ENCODE measurements at places on chromosomes 16 and 17. TPM values are rescaled to one million over a fixed set of nuclear protein-coding genes. Genes with fewer than 3 reads are reported as not detected.

GRCh38 chr17:8284126-8284525, 4.3 kb upstream of the RANGRF start:
- no peak for DNase-seq

DNA sequence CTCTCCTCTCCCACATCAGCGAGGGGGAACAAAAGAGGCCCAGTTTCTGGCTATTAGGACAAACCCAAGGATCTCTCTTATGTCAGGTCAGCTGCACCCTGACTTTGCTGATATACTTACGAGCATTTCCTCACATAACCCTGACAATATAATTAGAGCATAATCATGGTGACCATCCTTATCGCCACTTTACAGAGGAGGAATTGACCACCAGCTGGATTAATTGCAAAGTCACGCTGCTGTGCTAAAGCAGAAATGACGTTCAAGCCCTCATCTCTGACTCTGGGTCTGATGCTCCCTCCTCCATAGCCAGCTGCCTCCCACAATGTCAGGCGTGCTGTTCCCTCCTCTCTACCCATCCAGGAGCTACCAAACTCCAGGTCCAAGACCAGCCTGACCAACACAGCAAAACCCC, 42.6 kb downstream of the TRARG1 start:
- DNase-seq: no peak

DNA sequence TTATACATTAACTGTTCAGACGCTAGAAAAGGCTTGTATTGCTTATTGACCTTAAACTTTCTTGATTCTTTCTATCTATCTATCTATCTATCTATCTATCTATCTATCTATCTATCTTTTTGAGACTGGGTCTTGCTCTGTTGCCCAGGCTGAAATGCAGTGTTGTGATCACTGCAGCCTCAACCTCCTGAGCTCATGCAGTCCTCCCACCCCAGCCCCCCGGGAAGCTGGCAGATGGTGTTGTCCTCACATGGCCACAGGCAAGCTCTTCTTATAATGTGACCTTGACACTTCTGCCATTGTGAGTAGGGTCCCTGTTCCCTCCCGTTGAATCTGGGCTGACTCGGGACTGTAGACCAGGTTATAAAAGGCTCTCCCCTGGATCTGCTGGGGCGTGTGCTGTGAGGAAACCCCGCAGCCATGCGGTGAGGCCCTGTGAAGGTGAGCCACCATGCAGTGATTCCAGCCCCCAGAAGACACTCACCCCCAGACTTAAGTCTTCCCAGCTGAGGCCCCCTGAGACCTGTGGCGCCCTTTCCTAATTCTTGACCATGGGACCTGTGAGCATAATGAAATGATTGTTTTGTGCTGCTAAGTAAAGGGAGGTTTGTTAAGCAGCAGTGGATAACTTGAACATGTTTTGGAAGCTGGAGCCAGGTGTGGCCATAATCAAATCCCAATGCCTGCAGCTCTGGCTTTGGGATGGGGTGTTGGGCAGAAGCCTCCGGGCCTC, 54.3 kb downstream of the RPTOR start:
- no peak for DNase-seq

ASIC2 gene
- total RNA-seq: 0.21 TPM

DNA sequence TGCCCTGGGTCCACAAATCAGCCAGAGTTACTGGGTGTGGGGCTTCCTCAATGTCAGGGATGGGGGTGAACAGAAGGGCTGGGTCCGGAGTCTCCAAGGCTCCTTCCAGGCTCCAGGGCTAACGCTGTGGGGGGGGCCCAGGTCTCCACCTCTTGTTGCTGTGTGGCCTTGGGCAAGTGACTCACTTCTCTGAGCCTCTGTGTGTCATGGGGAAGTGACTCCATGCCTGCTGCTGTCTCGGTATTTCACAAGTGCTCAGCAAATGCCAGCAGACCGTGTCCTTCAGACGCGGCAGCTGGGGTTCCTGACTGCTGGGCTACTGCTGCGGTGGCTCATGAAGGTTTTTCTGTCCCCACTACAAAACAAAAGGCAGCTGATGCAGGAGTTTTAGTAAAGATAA, 26.6 kb downstream of the JPH3 start:
- no peak for DNase-seq

DNA sequence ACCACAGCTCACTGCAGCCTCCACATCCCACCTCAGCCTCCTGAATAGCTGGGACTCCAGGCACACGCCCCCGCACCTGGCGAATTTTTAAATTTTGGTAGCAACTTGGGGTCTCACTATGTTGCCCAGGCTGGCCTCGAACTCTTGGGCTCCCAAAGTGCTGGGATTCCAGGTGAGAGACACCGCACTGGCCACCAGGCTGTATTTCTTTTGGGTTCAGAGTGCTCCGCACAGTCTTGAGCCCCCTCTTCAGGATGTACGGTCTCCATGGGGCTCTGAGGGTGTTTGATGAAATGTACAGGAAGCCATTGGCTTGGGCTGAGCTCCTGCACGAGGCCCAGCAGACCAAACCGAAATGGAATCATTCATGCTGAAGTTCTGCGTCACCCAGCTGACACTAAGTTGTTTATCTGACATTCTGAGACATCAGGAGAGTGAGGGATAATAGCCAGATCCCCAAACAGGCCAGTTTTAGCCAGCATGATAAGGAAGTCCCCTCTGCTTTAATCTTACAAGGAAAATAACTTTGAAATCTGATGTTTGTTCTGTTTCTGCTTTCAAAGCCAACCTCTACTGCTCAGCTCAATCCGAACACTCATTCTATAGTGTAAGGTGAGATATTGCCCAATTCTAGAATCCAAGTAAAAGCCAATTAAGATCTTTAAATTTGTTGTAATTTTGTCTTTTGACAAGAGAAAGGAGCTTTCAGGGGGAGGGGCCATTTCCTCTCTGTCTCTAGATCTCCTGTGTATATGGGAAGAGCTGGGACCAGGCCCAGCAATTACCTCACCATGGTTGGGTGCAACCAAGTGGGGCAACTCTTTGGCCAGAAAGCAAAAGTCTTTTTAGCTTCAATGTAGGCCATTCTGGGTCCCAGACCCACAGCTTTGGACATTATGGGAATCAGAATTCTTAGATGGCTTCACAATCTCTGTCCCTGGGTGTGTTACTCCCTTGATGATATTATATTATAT, 23.7 kb downstream of the GPR142 start:
- no peak for DNase-seq

DNA sequence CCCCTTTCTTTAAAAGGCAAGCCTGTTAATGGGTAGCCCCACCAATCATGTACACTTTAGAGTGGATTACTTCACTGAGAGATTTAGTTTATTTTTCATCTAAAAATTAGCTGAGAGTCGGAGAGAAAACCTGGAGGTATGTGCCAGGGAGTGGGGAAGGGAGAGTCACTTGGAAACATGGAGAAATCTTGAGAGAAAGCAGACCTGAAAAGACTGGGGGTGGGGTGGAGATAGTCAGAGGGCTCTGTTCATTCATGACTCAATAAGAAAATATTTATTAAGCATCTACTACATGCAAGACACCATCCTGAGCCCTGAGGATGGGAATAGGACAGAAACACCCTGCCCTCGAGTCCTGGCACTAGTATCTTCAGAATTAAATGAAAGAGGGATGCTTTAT, 27.4 kb upstream of the RCVRN start:
- no peak for DNase-seq

DNA sequence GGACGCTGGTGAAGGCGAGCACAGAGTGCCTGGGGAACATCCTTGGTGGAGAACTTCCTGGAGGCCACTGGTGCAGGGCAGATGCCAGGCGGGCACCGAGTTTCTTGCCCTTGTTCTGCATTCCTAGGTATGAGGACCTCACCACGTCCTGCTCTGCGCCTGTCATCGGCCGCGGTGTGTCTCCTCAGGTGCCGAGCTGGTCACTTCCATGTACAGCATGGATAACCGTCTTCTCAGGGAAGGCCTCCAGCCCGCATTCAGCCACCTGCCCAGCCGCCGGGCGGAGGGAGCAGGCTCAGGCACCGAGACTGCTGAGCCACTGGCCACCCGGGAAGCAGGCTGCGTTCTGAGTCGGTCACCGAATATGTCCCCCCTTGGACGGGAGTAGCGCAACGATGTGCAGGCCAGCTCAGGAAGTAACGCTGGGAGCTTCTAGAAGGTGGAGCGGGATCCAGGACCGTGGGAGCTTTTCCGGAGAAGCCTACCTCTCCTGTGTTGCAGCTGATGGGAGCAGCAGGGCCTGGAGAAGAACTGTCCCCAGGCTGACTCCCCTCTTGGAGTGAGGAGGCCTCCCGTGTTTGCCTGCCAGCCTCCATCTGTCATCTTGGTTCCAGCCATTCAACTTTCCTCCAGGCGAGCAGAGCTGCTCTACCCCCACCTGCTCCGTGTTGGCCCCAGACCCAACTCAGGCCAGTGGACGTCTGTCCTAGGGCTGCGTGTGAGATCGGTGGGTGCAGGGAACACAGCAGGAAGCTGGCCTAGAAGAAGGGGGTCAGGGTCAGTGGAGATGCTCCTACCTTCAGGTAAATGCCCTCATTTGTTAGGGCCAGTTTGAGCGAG, 2.1 kb upstream of the BAIAP2 start:
- no peak for DNase-seq

GRCh38 chr17:45221081-45222013, at the start of gene FMNL1:
Gene FMNL1, plus strand, starts transcription at chr17:45221885. Its CDS starts 240 bp downstream, at chr17:45222125.
- no peak for DNase-seq

- DNase-seq: no peak
Measured at GRCh38 chr17:29616300-29617048, 6.2 kb downstream of the CORO6 start.

GRCh38 chr17:44361292-44362260, 2.1 kb downstream of the FAM171A2 start:
- DNase-seq: no peak

- DNase-seq: no peak
Measured at GRCh38 chr17:32298298-32298697, 32.7 kb downstream of the RHBDL3 start.

GRCh38 chr16:88976366-88977017, 515 bp downstream of the CBFA2T3 start:
- no peak for DNase-seq

TK2 gene
- total RNA-seq: 42.3 TPM

Measured in tibial nerve (tissue), 4 donors.